ENCODE measurements at places on chromosomes 7 and 10. TPM values are rescaled to one million over a fixed set of nuclear protein-coding genes. Genes with fewer than 3 reads are reported as not detected.

Gene RARRES2
- 20.1 TPM for total RNA-seq

Gene LRMDA
- total RNA-seq: 5.4 TPM

Gene DGKI
- 99.3 TPM for total RNA-seq

Gene HSPA12A
- 119 TPM for total RNA-seq

Gene CCL26
- not detected for total RNA-seq

Gene FBH1
- total RNA-seq: 50.4 TPM

Gene C10orf62
- total RNA-seq: not detected

Gene CNPY1
- total RNA-seq: 1.0 TPM

Gene DLG5
- 51.6 TPM for total RNA-seq

Gene TUBAL3
- not detected for total RNA-seq

Gene CFAP46
- 13.9 TPM for total RNA-seq

Gene TEX47
- not detected for total RNA-seq

Gene HOXA1
- total RNA-seq: not detected

Gene UCMA
- total RNA-seq: not detected

Gene BAIAP2L1
- 0.36 TPM for total RNA-seq

Gene WEE2
- total RNA-seq: 0.35 TPM

Gene TSC22D4
- 375 TPM for total RNA-seq

Gene SUV39H2
- 22.1 TPM for total RNA-seq

Gene RPA3
- total RNA-seq: 21.5 TPM
